SHP77 treated with DMSO at 0.1 percent for 48 hours (cell line): ENCODE measurements at places on chromosomes 2 and 18.

DNA sequence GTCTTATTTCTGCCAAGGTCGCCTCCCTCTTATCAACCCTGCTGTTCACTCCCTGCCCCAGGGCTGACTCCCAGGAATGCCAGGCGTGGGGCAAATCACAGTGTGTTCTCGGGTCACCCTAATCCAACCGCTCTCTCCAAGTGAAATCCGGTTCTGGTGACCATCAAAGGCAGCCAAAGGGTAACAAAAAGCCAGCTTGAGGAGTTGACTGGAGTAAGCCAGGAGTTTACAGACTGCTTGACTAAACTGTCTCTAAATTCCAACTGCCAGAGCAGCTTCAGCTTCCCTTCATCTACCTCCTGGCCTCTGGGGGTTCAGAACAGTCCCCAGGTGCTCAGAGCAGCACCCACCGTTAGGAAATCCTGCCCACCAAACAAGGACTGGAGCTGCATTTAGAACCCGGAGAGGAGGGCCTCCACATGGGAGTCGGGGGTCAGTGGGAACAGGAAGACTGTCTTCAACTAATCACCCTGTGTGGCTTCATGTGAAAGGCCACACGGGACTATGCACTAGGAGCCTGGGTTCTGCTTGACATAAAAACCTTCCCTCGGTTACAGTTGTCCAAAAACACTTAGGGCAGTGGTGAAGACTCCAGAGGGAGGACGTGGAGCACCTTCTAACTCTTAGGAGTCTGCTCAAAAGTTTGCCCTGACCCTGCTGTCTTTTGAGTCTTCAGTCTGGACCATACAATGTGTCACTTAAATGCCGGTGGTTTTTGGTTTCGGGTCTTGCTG lies 24.2 kb upstream of the MCFD2 start:
- DNase-seq = no peak

DNA sequence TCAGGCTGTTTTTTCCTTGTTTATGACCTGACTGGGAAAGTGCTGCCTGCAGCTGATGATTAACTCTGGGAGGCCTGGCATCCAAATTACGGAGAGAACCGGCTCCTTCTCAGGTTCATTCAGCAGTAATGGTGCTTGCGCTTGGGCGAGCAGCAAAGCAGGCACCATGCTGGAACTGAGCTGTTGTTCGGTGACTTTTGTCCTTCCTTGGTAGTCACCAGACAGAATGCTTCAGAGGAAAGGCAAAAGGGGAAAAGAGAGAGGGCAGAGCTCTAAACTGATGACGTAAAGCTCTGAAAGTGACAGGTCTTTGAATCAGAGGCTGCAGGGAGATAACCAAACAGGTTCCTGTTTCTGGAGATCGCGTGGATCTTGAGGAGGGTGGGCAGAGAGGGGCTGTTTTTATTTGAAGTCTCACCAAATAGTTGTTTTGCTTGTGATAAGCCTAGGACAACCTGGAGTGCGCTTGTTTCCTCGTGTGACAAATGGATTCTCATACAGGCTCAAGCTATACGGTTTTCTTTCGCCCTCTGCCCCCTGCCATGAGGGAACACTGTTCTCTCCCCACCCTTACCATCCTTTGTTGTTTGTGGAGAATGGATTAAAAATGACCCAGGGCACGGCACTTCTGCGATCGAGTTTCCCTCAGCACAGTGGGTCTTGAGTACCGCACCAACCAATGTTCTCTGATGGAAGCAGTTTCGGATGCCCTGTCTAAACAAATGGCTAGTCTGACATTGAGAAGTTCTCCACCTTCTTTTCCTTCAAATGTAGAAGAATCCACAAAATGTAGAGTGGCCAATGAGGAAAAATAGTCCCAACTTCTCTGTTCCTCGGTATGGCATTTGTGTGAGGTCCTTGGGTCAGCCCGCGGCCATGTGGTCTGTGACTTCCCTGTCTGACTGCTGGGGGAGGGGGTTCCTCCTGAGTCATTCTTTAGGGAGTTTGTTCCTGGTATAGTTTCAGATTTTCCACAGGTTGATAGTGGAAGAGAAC lies 1.3 kb downstream of the RASGRP3 start:
- no peak for DNase-seq

GRCh38 chr2:67674668-67675067 lies 277.5 kb downstream of the ETAA1 start:
- no peak for DNase-seq

GRCh38 chr2:145752091-145752806 lies 1232.3 kb upstream of the ZEB2 start:
- DNase-seq = no peak

GRCh38 chr18:61694236-61694635 lies 198.6 kb downstream of the RNF152 start:
- DNase-seq = no peak

GRCh38 chr2:96359310-96359709 lies 23.7 kb downstream of the NCAPH start:
- DNase-seq = no peak

- no peak for DNase-seq
Observed at GRCh38 chr2:73128841-73129535, 16.2 kb upstream of the RAB11FIP5 start.

- no peak for DNase-seq
Observed at GRCh38 chr2:162211732-162212131, 31.5 kb downstream of the FAP start.

- DNase-seq = no peak
Observed at GRCh38 chr2:2840681-2841300, 509.7 kb upstream of the MYT1L start.

- DNase-seq = no peak
Observed at GRCh38 chr2:162369551-162369950, 25.6 kb downstream of the GCA start.

DNA sequence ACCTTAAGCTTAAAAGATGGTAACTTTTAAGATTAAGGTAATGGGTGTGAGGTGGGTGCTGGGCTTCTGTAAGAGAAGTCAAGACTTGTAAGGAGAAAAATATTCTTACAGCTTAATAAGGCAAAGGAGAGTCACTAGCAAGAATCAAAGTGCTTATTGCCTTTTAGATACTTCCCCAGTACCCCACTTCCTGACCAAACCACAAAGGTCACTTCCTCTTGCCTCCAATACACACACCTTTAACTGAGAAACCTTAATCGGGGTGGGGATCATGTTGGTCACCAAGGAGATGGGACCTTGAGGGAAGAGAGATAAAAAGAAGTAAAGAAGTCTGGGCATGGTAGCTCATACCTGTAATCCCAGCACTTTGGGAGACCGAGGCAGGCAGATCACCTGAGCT lies 10.6 kb upstream of the ATG16L1 start:
- DNase-seq = no peak

GRCh38 chr2:240685771-240686371 lies 3.2 kb upstream of the AQP12B start:
- no peak for DNase-seq

- DNase-seq = no peak
Observed at GRCh38 chr18:79685281-79685680, 5.7 kb downstream of the CTDP1 start.

DNA sequence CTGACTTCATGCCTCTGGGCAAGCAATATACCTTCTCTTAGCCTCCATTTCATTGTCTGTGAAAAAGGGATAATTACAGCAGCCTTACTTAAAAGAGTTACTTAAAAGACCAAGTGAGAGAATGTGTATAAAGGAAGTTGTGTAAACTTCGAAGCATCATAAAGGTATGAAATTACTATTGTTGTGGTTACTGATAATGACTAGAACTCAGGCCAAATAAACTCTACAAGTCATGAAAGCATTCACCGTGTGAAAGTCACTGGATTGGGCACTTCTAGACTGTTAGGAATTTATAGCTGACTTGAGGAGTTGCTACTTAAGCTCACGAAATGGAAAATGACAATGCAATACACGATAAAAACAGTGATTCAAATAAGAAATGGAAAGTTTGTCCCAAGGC lies 67.4 kb upstream of the HAAO start:
- no peak for DNase-seq

GRCh38 chr18:74278983-74279382 lies 12.8 kb downstream of the CYB5A start:
- DNase-seq = no peak

DNA sequence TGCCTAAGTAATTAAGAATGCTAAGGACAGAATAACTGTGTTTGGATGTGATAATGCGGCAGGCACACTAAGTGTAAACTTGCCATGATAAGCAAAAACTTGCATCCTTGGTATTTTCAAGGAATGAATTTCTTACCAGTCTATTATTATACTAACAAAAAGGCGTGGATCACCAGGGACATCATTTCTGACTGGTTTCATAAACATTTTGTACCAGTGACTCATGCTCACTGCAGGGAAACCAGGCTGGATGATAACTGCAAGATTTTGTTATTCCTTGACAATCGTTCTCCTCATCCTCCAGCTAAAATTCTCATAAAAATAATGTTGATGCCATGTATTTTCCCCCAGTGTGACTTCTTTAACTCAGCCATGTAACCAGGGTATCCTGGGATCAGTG lies 289.5 kb downstream of the CDCA7 start:
- DNase-seq = no peak

GRCh38 chr2:17827316-17827715 lies 11.1 kb downstream of the MSGN1 start:
- DNase-seq = no peak

- DNase-seq = no peak
Observed at GRCh38 chr2:30235859-30236535, 4.7 kb downstream of the LBH start.

DNA sequence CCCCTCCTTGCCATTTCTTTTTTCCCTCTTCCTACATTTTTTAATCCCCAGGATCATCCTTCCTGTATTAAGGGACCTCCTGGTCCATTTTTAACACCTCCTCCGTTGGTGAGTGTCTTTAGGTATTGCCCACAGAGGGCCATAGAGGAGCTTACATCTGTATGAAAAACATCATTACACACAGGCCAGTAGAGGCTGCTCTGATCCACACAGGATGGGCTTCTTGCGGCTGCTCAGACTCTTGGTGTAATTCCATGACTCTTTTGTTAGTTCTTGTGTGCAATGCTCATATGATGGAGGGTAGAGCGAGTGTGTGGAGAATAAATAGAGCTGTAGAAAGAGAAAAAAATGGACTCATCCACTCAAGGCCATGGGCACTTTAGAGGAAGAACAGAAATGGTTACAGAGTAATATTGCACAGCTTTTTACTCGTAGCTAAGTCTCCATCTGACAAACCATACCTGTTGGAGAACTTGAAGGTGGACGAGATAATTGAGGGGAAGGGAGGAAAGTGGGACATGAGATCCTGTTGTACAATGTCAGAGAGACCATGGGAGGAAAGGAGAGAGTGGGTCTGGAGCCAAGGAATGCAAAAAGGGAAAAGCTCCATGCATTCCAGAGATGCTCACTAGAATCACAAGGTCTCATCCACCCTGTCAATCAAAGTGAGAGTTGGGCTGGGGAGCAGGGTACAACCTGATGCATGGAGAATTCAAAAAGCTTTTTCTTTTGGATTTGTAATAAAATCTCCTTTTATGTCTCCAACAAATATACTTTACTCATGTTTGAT lies 129.7 kb upstream of the TNP1 start:
- no peak for DNase-seq

GRCh38 chr2:208359632-208359986 lies 47.0 kb upstream of the PTH2R start:
- DNase-seq = no peak

GRCh38 chr2:43123028-43123427 lies 103.4 kb downstream of the ZFP36L2 start:
- DNase-seq = no peak

DNA sequence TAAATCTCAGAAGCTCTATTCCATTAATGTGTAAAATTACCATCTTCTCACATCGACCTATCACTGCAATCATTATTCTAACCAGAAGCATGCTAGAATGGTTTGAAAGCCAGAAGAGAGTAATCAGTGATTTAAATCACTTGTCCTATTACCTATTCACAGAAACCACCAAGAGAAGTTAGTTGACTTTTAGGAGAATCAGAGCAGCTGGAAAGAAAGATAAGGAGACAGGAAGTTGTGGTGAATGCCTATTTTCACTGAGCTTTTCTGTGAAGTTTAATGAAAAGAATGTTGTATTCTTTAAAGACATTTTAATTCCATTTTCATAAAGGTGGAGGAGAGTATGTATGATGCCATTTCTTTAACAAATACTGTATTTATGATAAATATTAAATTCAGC lies 352.6 kb upstream of the CRIM1 start:
- DNase-seq = no peak

- no peak for DNase-seq
Observed at GRCh38 chr2:73823416-73823815, 5.3 kb upstream of the STAMBP start.

- DNase-seq = peak; percentile 98
Observed at GRCh38 chr2:53473236-53473635, 294.4 kb upstream of the CHAC2 start.

- no peak for DNase-seq
Observed at GRCh38 chr18:3360211-3360610, 89.8 kb upstream of the TGIF1 start.

GRCh38 chr2:101001691-101002561 lies at the start of gene RPL31:
RPL31 (plus strand) TSS chr2:101002289; CDS start chr2:101002702, 413 bp downstream.
- DNase-seq = peak; percentile 94

DNA sequence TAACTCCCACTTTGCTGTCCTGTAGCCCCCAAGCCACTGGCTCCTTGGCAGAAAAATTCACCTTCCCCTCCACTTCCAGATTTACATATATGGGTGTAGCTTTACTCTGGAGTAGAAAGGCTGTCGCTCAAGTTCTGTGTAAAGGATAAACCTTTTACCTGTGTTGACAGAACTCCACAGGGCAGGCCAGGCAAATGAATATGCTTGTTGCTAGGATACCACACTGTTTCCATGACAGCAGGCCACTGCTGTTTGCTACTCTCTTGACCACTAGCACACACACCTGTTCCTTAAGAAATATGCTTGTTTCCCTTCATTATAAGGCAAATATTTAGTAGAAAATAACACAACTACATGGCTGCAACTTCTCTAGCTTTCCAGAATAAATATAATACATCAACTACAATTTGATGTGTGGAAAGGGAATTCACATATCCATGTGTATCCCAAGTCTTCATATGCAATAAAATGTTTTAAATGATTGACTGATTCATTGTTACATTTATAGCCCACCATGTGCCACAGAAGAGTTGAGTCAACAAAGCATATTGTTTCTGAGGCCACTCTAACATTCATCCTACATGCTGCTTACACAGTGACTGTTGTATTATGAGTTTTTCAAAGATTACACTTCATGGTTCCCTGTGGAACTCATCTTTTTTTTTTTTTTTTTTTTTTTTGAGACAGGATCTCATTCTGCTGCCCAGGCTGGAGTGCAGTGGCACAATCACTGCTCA lies 56.2 kb upstream of the ROCK1 start:
- DNase-seq = peak; percentile 76
